Fibroblast of skin of right biceps (primary cell): ENCODE measurements at places on chromosomes 5 and 9.

DNA sequence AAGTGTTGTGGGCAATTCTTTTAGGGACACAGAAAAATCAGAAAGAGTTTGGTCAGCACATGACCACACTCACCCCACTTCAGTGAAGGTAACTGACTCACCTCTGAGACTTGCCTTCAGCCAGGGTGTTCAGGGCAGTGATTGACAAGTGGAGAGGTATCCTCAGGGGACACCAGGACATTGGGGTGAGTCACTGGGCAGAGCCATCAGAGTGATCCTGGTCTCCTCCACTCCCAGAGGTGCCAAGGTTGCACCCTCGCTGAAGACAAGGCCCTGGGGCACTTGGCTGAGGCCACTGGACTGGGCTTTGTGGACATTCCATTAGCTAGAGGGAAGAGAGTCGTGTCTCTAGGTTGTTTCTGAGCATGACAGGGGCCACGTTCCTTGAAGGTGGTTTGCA, 113.4 kb downstream of the GADD45G start:
- no peak for DNase-seq

- no peak for DNase-seq
Measured at GRCh38 chr9:114806526-114806900, 674 bp upstream of the TNFSF15 start.

DNA sequence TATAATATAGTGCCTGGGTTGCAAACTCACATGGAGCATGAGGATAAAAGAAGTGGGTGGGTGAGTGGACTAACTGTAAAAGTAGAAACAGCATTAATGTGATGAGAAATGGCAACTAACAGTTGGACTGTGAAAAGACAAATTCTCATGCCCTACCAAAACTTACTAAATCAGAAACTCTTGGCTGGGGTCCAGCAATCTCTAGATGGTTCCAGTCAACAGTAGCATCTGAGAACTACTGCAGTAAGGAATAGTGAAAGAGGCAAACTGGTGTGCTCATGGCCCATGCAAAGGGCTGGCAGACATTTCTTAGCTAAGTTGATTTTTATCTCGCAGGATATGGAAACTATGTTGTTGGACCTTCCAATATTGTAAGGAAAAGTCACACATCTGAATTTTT, 150.3 kb downstream of the PIK3R1 start:
- DNase-seq, result no peak

DNA sequence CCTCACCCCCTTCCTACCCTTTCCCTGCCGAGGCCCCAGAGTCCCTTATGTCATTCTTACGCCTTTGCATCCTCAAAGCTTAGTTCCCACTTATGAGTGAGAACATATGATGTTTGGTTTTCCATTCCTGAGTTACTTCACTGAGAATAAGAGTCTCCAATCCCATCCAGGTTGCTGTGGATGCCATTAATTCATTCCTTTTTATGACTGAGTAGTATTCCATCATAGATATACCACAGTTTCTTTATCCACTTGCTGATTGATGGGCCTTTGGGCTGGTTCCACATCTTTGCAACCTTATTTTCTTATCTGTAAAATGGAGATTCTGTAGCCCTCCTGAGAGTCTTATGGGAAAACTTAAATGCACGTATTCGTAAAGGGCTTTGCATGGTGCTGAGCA, 36.8 kb downstream of the CRB2 start:
- DNase-seq, result no peak

DNA sequence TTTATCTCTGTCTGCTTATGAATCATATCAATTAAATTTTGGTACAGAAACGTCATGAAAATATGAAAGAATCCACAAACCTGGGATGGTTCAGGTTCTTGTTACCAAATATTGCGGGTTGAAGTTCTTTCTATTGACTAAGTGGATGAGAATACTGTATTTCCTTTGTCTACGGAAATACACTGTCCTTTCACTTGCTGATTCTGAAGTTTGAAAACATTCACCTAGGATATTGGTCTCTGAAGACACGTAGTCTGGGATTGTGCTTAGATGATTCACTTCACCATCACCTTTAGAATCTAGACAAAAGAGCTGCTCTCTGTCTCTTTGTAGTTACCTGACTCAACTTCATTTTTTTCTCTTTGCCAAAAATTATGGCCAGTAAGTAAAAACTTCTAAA, 222.4 kb downstream of the FBN2 start:
- no peak for DNase-seq

DNA sequence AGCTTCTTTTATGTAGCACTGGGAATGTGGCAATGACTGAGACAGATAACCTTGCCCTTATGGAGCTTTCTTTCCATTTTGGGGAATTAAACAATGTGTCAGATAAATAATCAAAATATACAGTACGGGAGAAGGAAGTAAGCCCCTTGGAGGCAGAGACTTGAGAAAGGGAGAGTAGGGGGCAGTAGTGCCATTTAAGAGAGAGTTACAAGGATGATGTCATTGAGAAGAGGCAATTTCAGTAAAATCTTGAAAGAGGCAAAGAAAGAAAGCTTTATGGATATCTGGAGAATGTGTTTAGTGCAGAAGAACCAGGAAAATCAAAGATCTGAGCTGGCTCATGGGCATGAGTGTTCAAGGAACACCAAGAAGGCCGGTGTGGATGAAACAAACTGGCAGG, 77.3 kb downstream of the KCTD16 start:
- DNase-seq, result no peak

- DNase-seq, result no peak
Measured at GRCh38 chr9:82761027-82761426, 301.9 kb downstream of the RASEF start.

DNA sequence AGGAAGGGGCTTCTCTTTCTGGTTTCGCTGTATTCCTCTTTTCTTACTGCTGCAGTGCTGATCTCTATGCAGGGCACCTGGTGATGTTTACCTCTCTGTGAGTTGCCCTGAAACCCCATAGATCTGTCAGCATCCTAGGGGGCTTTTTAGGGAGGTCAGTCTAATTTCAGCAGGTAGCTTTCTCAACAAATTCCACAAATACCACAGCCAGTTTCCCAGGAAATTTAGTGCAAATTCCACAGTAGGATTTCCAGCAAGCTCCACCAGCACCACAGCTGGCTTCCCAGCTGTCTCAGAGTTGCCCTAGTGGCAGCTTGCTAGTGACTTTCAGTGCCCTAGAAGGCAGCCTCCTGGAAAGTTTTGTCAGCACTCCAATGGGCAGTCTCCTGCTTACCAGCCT, 379.1 kb upstream of the SMC2 start:
- DNase-seq, result no peak

DNA sequence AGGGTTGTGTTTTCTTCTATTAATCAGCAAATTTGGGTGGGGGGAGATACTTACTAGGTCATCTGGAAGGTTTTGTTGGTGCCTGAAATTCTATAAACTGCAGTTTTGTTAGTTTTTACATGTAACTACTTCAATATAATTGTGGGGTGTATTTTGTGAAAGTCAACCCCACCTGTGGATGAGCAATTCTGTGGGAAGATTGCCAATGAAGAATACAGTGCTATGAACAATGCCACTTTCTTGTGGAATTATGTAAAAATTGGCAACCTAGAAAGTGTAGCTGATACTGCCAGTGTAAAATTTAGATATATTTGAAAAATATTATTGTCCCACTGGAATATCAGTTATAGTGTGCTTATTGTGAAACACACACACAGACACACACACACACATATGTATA, 80.7 kb downstream of the VCAN start:
- DNase-seq, result no peak

- peak; percentile 0 for DNase-seq
Measured at GRCh38 chr5:7592910-7593309, 197.0 kb downstream of the ADCY2 start.

DNA sequence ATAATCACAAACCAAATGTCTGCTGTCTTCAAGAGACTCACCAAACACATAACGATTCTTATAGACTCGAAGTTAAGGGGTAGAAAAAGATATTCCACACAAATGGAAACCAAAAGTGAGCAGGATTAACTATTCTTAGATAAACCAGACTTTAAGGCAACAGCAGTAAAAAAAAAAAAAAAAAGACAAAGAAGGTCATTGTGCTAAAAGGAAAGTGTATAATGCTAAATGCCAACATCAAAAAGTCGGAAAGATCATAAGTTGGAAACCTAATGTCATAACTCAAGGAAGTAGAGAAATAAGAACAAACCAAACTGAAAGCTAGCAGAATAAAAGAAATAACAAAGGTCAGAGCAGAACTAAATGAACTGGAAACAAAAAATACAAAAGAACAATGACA, 714.6 kb downstream of the SEMA5A start:
- DNase-seq, result no peak

GRCh38 chr5:112533362-112533761, 114.3 kb upstream of the EPB41L4A start:
- no peak for DNase-seq

- no peak for DNase-seq
Measured at GRCh38 chr9:136059321-136059791, 35.7 kb downstream of the NACC2 start.

- DNase-seq, result peak; percentile 52
Measured at GRCh38 chr5:77259476-77259875, 49.0 kb downstream of the PDE8B start.

DNA sequence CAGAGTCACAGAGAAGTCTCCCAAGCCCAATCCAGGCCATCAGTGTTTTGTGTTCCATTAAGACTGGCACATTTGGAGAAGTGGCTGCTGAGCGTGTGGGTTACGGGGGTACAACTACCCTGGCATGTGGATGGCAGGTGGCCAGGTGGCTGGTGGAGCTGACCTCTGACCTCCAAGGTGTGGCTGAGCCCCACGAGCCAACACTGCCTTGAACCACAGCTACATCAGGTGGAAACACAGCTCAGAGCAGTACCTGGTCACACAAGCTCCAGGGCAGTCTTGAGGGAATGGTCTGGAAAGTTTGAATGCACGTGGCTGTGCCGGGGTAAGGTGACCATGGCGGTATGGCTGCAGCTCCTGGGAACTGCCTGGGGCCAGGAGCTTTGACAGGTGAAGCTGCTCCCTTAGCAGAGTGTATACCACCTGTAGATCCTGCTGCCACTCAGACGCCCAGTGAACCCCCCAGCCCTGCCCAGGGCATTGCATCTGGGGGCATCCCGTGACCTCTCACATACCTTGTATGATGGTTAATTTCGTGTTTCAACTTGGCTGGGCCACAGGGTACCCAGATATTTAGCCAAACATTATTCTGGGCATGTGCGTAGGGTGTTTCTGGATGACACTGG, 207.9 kb downstream of the GADD45G start:
- DNase-seq, result no peak

DNA sequence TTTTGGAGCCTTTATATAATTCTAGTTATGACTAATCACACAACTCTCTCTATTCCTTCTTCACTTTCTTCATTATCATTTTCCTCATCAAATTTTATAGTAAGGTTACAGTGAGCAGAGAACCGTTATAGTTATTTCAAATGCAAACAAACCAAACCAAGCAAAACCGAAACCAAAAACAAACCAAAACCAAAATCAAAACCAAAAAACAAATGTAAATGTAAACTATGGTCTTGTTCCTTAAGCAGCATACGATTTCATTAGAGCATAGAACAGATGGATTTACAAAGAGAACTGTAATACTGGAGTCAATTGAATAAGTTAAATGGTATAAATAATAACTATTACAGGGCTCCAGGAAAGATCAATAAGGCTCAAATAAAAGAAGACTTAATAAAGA, 447.1 kb downstream of the LRRC70 start:
- no peak for DNase-seq

GRCh38 chr5:120454094-120454798, 9.9 kb upstream of the PRR16 start:
- DNase-seq, result peak; percentile 90

GRCh38 chr9:36093384-36093783, 43.1 kb upstream of the GLIPR2 start:
- no peak for DNase-seq

DNA sequence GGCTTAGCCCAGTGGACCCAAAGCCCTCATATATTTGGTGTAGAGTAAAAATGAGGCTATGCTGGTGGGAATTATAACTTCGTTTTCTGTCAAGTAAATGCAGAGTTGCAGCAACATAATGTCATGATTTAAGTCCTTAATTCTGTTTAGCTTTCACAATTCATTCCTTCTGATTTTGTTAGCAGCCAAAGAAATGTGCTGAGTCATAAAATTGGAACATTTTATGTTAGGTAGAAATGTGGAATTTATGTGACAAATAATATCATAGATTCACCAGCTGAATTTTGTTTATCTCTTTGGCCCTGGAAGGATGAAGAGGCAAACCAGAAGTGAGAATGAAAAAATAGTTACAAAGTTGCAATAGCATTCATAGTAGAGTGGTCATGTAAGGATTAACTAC, 247.0 kb downstream of the TRPM3 start:
- DNase-seq, result peak; percentile 7

DNA sequence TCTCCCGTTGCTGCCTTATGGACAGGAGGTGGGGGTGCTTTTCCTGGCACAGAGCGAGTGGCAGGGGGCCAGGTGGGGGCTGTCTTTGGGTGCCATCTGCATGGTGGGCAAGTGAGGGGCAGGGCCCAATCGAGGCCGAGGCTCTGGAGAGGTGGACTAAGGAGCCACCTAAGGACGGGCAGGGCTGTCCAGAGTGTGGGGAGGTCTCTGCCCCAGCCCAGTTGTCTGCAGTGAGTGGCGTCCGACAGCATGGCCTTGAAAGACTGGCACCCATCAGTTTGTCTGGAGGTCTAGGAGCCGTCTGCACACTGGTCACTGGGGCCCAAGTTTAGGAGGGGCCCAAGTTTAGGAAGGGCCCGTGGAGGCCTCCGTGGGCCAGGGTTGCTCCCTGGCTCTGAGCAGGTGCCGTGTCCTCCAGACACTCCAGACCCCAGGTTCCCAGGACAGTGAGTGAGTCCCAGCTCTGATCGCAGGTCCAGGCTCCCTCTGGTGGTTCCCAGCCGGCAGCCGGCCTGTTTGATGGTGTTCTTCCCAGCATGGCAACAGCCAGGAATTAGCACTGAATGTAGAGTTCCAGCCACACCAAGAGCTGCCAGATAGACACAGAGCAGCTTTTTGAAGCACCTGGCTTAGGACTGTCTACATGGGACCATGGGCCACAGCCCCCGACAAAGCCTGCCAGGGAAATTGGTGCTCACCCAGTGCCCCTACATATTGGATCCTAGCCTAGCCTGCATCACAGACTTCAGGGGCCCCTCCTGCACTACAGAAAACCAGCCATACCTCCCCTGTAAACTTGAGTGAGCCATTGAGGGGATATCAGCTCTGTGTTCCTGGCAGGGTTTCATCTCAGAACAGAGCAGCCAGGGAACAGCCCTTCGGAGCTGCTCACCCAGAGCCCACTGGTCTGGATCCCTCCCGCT, 120.9 kb downstream of the WNK2 start:
- DNase-seq, result peak; percentile 21

- DNase-seq, result peak; percentile 40
Measured at GRCh38 chr5:103901885-103902284, 339.3 kb upstream of the NUDT12 start.

GRCh38 chr5:79151942-79152671, 40.5 kb downstream of the BHMT start:
- peak; percentile 28 for DNase-seq

GRCh38 chr5:140480310-140481014, 67.0 kb upstream of the EIF4EBP3 start:
- DNase-seq, result peak; percentile 12

- DNase-seq, result no peak
Measured at GRCh38 chr9:14722391-14723035, at the start of gene CER1. Gene CER1, minus strand, starts transcription at chr9:14722733. Its CDS starts 61 bp downstream, at chr9:14722672.
